ENCODE measurements at places on chromosomes 5 and 9.
A peak's percentile ranks its signal among the peaks of the same experiment; 100 is the strongest.

DNA sequence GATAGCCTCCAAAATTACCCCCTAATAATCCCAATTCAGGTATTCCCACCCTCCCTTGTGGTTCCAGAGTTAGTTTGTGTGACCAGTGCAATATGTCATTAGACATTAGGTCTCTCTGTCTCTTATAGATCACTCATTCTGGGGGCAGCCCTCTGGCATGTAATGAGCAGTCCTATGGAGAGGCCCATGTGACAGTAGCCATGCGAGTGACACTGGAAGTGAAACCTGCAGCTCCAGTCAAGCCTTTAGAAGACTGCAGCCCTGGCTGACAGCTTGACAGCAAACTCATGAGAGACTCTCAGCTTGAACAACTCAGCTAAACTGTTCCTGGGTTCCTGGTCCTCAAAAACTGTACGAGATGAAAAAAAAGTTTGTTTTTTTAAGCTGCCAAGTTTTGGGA, 54.0 kb upstream of the HSPB3 start:
- no peak for DNase-seq

- DNase-seq, result no peak
Measured at GRCh38 chr5:64569858-64570257, 64.0 kb downstream of the RGS7BP start.

DNA sequence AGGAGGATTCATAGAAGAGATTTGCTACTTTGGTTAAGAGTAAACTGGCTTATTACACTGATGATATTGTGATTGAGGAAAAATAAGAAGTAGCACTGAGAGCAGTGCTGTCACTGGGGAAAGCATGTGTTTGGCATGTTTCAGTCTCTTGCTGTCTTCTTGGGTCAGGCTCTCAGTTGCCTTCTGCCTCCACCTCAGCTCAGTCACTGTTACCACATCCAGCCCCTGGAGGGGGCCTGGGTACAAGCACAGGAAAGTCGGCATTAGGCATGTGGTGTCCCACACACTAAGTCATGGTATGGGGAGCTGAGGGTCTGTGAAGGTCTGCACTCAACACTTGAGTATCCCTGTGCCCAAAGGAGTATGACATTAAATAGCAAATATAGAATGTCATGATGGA, 958.3 kb upstream of the CDH9 start:
- no peak for DNase-seq

DNA sequence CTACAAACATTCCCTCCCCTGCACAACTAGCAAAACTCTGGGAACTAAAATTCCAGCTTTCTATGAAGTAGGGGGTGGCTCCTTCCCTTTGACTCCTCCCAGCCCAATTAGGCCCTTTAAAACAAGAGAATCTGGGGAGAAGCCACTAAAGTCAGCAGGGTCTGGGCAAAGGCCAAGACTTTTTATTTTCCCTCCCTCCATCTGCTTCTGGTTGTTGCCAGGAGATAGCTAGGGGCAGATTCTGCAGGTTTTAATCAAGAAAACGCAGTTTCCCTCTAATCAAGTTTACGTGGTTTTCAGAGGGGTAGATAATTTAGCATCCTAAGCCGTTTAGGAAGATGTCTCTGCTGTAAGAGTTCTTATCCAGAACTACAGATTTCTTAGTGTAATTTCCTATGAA, 114.5 kb upstream of the CDH6 start:
- no peak for DNase-seq

DNA sequence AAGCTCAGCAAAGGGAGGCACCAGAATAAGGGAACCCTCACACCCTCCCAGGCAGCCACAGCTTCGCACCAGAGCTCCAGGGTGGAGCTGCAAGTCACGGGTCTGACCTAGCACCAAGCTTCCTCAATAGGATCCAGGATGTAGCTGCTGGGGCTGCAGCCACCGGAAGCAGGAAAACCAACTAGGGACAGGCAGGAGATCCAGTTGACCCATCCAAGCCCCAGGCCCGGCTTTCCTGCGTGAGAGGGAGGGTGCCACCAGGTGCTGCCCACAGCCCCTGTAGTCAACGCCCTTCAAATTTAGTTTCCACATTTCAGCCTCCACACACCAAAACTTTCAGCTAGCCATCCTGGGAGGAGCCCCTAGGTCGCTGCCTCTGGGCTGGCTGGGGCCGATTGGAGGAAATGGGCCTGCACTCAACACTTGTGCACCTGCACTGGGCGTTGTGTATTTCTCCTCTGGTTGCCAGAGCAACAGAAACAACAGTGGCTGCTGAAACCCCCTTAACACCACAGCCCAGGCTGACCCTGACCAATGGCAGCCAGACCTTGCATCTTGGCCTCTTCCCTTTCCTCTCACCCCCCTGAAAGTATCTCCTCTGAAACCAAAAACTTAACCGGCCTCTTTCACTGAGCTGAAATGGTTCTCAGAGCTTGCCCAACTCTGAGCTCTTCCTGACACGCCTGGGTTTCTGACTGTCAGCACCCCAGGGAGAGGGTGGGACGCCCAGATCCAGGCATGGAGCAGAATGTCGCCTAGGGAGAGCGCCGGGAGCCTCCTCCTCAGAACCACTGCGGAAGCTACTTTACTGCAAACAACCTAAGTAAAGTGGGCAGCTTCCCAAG, 226.5 kb upstream of the MAP3K1 start:
- peak; percentile 74 for DNase-seq

DNA sequence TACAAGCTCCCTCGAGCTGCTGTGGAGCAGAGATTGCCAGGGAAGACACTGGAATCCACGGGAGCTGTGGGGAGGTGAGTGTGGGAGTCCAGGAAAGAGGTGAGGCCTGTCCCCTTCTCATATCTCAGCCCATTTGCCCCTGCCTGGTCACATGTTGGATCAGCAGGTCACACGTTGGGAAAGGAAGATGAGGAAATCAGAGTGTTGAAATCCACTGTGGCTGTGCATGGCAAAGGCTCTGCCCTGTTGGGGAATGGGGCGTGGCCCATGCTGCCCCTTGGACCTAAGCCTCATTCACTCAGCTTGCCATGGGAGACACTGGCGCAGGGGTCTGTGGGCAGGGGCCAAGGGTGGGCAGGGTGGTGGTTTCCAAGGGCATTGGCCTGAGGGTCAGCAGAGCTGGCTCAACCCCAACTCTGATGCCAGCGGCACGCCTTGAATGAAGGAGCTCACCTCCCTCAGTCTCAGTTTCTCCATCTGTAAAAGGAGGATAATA, 85.4 kb upstream of the CPEB4 start:
- DNase-seq, result peak; percentile 69

GRCh38 chr5:136141561-136141960, 8.9 kb downstream of the SMAD5 start:
- DNase-seq, result no peak

DNA sequence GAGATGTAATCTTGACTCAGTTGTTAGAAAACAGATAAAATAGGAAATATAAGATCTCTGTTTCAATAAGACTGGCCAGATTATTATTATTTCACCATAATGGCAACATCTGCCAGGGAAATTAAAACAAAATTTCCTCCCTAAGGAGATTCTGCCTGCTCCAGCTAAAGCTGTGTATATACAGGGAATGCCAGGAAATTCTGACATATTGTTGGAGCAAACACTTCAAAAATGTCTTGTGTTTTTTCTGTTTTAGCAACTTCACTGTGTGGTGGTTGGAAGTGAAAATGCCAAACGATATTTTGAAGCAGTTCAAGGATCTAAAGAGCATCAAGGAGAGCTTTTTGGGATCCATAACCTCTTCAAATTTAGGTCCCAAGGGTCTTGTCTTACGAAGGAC, 90.8 kb downstream of the ERCC6L2 start:
- DNase-seq, result no peak

DNA sequence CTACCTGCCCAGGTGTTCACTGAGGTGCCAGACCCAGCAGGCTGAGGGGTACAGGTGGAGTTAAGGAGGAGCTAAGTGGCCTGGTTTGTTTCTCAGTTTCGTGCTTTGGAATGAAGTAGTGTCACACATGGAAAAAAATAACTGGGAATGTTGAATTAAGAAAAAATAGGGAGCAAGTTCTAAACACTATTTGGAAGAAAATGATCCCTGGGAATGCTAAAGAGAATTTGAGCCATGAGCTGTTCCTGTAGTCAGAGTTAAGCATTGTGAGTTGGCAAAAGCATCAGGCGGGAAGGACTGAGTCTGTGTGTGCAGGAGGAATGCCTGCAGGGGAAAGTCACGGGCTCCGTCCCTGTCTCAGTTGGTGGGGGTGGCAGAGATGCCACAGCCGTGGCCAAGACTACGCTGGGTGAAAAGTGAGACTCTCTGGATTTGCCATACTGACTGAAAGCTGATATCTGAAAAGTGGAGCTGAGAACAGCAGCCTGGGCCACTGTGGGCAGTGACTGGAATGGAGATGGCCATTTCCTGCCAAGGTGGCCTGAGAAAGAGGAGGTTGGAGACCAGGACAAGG, 37.0 kb downstream of the SYK start:
- DNase-seq, result no peak

GRCh38 chr5:151075698-151076331, 5.0 kb downstream of the TNIP1 start:
- DNase-seq, result no peak

- DNase-seq, result peak; percentile 35
Measured at GRCh38 chr5:763397-763796, 21.1 kb downstream of the ZDHHC11B start.

- no peak for DNase-seq
Measured at GRCh38 chr5:146510559-146511125, 5.3 kb downstream of the GPR151 start.

GRCh38 chr9:133502112-133502511, 22.6 kb downstream of the MYMK start:
- no peak for DNase-seq
